Renal cortical epithelial cell (primary cell): ENCODE measurements at places on chromosomes 2 and 18.
A peak's percentile ranks its signal among the peaks of the same experiment; 100 is the strongest.

GRCh38 chr2:191638079-191638801, 39.7 kb upstream of the NABP1 start:
- peak; percentile 95 for DNase-seq

GRCh38 chr2:58769111-58769863, 528.2 kb upstream of the FANCL start:
- no peak for DNase-seq

GRCh38 chr2:162433491-162433890, 89.6 kb downstream of the GCA start:
- no peak for DNase-seq

DNA sequence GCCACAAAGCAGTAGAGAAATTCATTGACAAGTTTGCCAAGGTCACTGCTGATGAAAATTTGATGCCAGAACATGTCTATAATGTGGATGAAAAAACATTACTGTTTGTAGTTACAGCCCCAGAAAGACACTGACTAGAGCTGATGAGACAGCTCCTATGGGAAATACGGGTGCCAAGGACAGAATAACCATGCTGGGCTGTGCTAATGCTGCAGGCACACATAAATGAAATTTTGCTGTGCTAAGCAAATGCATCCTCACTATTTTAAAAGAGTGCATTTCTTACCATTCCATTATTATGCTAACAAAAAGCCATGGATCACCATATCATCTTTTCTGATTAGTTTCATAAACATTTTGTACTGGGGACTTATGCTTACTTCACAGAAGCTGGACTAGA, 208.2 kb downstream of the FHOD3 start:
- DNase-seq: no peak

DNA sequence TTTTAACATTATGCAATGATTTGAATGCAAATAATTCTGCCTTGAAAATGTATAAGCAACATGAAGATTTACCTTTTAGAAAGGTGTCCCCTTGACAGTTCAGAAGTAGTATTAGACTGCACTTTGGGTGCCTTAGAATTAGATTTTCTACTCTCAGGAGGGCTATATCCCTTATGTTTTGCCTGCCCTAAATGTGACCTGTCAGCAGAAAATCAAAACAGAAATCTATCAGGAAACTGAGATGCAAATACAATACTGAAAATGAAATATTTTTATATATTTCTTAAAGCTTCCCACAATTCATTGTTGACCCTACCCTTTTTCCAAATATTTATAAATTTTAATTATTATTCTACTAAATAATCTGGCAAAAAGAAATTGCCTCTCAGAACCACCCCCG, 61.5 kb downstream of the TRIP12 start:
- no peak for DNase-seq
